ENCODE measurements at places on chromosomes 1 and 21. TPM values are rescaled to one million over a fixed set of nuclear protein-coding genes. Genes with fewer than 3 reads are reported as not detected.

- DNase-seq = no peak
Observed at GRCh38 chr1:91053630-91054029, 31.8 kb upstream of the ZNF644 start.

DNA sequence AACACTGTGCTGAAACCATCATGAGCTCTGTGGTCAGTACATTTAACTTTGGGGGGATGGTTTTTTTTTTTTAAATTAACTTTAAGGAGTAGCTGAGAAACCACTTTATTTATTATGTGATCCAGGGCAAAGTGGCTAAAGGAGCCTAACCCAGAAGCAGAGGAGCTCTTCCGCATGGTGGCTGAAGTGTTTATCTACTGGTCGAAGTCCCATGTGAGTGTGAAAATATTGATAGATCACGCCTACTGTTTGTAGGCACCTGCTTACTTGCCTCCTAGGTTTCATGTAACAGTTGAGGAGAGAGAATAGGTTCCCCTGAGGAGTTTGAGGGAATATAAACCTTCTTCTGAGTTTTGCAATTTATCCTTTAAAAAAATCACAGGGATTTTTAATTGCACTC is 181.4 kb downstream of the ZP4 start:
- no peak for DNase-seq

- no peak for DNase-seq
Observed at GRCh38 chr1:212689196-212689725, 10.4 kb downstream of the BATF3 start.

GRCh38 chr1:221693087-221693486 is 48.8 kb downstream of the DUSP10 start:
- DNase-seq = no peak

GRCh38 chr1:114009393-114009792 is 30.1 kb downstream of the OLFML3 start:
- DNase-seq = no peak

DNA sequence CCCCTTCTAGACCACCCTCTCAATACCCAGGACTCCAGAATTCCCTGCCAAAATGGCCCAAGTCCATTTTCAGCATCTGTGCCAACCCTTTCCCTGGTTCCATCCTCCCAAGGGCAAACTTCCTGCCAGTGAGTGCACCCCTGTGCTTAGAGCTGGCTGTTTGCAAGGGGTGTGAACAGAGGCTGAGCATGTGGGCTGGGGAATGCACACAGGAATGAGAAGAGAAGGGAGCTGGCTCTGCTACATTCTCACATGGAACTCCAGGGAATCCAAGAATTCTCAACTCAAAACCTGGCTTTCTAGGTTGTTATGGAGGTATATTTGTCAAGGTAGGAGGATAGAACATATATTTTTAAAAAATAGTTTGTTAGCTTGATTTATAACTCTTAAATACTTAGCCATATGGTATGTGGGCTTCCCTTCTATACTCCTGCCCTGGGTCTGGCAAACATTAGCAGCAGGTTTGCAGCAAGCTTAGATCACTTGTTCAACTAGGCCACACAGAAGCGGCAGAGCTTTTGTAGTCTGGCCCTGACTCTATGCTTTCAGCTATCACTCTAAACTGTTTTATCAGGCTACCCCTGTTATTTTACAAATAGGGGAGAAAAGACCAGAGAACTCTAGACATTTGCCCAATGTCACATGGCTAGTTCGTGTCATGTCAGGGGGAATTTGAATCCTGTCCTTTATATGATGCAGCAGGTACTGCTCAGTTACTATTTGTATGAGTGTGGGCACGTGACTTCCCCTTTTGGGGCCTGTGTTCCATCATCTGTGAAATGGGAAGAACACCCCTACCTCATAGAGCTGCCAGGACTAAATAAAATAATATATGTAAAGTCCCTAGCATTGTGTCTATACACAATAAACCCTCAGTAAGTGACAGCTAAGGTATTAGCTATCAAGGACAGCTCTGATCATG is 8.1 kb upstream of the STMN1 start:
- DNase-seq = no peak

DNA sequence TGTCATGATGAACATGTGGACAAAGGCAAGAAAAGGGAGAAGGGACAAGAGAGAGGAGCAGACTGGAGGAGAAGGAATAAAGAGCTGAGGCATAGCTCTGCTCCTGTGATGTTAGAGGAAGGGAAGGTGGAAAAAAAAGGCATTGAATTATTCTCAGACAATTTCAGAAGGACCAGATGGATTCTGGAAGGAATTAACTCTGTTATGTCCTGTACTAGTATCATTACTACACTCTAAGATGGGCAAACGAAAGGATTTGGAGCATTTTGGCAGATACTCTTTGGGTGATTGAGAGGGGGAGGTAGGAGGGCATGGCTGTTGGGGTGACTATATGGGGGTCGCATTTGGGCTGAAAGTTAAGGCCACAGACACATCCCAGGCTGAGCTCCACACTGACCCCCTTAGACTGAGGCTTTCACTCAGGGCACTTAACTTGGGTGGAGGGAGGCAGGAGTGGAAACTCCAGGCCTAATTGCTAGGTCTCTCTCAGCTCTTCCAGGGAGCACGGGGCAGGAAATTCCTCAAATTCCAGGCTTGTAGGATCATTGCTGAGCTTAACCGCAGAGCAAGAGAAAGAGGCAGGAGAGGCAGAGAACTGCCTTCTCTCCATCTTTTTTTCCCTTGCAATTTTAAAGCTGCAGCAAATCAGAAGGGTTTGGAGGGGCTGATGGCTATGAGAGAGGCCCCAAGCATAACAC is 25.9 kb downstream of the KIRREL1 start:
- no peak for DNase-seq

GRCh38 chr21:31583498-31583897 is 76.0 kb upstream of the SOD1 start:
- DNase-seq = no peak

DNA sequence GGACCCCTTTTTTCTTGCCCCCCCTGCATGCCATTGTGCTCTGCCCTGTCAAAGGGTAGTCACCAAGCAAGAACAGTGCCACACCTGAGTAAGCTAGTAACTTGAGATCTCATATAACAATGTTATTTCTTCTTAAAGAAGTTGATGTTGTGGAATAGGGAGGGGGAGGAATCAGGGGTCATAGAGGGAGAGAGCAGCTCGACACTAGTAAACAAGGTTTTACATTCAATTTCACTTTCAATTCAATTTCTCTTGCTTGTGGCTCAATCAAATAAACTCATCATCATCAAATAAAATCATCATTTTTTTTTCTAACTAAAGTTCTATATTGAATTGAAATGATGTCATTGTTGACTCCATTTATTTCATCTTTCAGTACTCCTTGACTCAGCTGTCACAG is 106.4 kb downstream of the CRB1 start:
- no peak for DNase-seq

- DNase-seq = no peak
Observed at GRCh38 chr1:59509341-59509875, 212.5 kb downstream of the FGGY start.

GRCh38 chr21:41726970-41727783 is 39.7 kb downstream of the RIPK4 start:
- no peak for DNase-seq

- no peak for DNase-seq
Observed at GRCh38 chr1:231844986-231845502, 218.5 kb downstream of the DISC1 start.

DNA sequence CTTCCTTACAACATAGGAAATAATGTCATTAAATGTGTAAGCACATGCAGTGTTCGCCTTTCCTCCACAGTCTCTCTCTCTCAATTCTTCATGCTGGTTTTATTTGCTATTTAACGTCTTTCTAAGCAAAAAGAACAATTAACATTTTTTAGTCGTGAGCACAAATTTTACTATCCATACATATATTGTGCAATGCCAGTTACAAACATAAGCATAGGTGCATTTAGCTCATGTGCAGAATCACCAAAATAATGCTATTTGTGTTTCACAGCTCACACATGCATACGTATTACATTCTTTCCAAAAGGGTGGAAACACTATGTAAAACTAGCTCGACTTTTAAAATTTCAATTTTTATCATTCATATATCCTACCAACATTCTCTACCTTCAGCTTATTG is 52.1 kb downstream of the MROH9 start:
- no peak for DNase-seq

DNA sequence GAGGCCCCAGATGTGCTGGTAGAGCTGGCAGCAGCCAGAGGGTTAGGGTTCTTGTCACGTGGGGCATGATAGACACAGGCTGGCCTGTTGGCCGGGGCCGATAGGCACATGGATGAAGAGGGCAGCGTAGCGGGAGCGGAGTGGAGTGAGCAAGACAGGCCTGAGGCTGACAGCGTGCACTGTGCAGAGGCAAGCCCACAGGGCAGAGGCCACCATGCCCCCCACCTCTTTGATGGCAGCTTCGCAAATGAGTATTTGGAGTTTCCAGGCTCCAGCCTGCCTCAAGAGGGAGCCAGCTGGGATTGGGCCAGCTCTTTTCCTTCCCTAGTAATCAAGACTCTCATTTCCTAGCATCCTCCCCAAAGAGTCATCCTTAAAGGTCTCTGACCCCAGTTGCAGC is 43.5 kb downstream of the TMCC2 start:
- DNase-seq = no peak

- no peak for DNase-seq
Observed at GRCh38 chr1:97352936-97353382, 567.9 kb downstream of the DPYD start.

- DNase-seq = no peak
Observed at GRCh38 chr1:87165177-87165576, 163.5 kb upstream of the LMO4 start.

The GBP5 gene
- 52.9 TPM for total RNA-seq

The JUN gene
- 585 TPM for total RNA-seq

The FAM43B gene
- not detected for total RNA-seq

Data from CD4-positive, alpha-beta T cell (primary cell).